MCF 10A (cell line): ENCODE measurements at places on chromosomes 2 and 18. TPM values are rescaled to one million over a fixed set of nuclear protein-coding genes. Genes with fewer than 3 reads are reported as not detected.

DNA sequence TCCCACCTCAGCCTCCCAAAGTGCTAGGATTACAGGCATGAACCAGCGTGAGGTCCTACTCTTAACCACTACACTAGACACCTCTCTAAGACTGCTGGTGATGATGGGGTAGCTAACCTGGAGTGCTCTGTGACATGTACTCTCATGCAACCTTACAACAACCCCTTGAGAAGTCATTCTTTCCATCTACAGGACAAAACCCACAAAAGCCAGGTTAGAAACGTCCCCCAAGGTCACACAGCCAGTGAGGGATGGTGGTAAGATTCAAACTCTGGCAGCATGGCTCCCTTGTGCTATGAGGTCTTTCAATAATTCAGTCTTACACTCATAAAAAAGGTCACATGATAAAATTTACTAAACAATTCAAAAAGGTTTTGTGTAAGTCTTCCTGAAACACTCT lies 94.8 kb upstream of the SERTAD2 start:
- H3K27me3 ChIP-seq = no peaks in the 10 kb centered on the region
- no peaks in the 10 kb centered on the region for H3K36me3 ChIP-seq
- peaks cover 29% of the 10 kb centered on the region for H3K4me1 ChIP-seq
- peak overlapping the region; percentile 87 for H3K4me3 ChIP-seq

- no peaks in the 10 kb centered on the region for H3K36me3 ChIP-seq
- peak; percentile 46 for DNase-seq
- H3K4me3 ChIP-seq = no peak overlapping the region
- H3K27me3 ChIP-seq = peaks cover 44% of the 10 kb centered on the region
- no peak overlapping the region for H3K27ac ChIP-seq
Observed at GRCh38 chr2:29841386-29842004, 79.9 kb downstream of the ALK start.

GRCh38 chr2:65075605-65076344 lies 19.6 kb downstream of the CEP68 start:
- peak; percentile 20 for DNase-seq
- H3K27ac ChIP-seq = peak overlapping the region; percentile 31
- H3K4me3 ChIP-seq = no peak overlapping the region
- peaks cover 17% of the 10 kb centered on the region for H3K4me1 ChIP-seq

DNA sequence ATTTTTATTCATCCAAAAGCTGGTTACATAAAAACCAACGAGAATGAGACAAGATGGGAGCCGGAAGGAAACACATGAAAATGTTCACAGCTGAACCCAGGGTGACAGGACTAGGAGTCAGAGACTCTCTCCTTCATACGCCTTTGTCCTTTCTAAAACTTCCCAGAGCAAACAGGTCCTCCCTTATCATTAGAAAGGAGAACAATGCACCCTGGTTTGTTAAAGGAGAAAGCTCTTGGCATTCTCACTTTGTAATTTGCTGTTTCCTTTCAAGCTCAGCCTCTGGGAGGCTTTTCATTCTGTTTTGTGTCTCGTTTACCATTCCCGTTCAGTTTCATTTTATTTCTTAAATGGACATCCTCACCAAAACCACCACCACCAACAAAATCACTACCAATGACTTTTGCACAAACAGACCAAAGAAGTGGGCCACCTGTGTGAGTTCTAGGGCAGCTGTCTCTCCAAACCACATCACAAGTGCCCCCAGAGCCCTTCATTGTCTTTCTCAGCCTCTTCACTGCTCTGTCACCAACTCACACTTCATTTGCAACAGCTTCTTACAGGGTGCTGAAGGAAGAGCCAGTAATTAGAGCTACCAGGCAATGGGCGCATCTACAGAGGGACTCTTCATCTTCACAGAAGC lies 105.3 kb downstream of the HDAC4 start:
- no peaks in the 10 kb centered on the region for H3K27me3 ChIP-seq
- H3K4me1 ChIP-seq = no peaks in the 10 kb centered on the region
- no peak overlapping the region for H3K4me3 ChIP-seq
- no peaks in the 10 kb centered on the region for H3K36me3 ChIP-seq
- no peak for DNase-seq

DNA sequence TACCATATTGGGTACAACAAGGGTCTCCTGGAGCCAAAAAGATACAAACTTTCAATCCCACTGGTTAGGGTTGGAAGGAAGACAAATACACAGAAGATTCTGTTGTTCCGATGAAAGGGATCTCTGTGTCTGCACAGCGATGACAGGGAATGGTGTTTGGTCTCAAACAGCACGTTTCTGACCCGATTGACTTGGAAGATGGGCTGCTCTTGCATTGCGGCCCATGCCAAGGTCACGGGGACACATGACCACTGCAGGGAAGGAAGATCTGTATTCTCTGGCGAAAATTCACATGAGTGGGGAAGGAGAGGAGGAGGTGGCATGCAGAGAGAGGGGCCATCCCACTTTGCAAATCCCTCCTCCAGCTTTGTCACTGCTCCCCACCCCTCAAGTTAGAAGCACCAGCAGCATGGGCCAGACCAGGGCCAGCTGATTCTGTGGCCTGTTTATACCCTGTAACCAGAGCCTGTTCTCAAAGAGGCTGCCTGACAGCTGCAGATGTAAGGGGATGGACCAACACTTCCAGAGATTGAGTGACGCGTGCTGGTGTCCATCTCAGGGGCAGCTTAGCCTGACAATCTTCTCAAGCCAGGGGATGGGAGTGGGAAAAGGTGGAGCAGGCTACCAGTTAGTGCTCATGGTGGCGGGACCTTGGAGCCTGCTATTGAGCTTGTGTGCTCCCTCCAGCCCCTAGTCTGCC lies 57.2 kb downstream of the TNP1 start:
- H3K27ac ChIP-seq = no peak overlapping the region
- no peaks in the 10 kb centered on the region for H3K27me3 ChIP-seq
- no peak overlapping the region for H3K4me3 ChIP-seq
- peaks cover 6% of the 10 kb centered on the region for H3K36me3 ChIP-seq

The RGPD8 gene
- 13.9 and 16.2 TPM in 2 replicates for total RNA-seq
